ENCODE measurements at places on chromosomes 5 and 9.

GRCh38 chr5:132055808-132056609 is 4.4 kb upstream of the IL3 start:
- no peak for DNase-seq

DNA sequence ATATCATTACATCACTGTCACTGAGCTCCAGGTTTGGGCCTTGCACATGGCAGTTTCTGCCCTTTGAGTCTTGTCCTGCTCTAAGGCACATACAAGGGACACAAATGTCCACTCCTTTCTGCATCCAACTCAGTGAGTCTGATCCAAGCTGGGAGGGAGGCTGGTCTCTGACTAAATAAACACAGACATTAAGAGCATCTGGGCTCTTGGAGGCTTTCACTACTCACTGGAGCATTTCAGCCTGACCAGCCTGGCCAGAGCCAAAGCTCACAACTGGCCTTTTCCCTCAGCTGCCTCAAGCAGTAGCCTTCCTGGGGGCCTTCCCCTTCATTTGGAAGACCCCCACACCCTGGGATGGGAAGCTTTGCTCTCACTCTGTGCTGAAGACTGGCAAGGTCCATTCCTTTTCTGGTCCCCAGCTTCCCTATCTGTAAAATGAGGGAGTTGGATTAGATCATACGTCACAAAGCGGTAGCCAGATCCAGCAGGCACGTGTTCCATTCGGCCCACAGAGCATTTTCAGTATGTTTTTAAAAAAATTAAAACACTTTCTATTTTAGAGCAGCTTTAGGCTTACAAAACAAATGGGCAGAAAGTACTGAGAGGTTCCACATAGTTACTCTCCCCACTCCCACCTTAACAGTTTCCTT is 58.6 kb upstream of the XPA start:
- DNase-seq: no peak

- no peak for DNase-seq
Measured at GRCh38 chr5:107474716-107475489, 195.8 kb downstream of the EFNA5 start.

- DNase-seq: no peak
Measured at GRCh38 chr9:84988621-84989020, 319.1 kb downstream of the NTRK2 start.

DNA sequence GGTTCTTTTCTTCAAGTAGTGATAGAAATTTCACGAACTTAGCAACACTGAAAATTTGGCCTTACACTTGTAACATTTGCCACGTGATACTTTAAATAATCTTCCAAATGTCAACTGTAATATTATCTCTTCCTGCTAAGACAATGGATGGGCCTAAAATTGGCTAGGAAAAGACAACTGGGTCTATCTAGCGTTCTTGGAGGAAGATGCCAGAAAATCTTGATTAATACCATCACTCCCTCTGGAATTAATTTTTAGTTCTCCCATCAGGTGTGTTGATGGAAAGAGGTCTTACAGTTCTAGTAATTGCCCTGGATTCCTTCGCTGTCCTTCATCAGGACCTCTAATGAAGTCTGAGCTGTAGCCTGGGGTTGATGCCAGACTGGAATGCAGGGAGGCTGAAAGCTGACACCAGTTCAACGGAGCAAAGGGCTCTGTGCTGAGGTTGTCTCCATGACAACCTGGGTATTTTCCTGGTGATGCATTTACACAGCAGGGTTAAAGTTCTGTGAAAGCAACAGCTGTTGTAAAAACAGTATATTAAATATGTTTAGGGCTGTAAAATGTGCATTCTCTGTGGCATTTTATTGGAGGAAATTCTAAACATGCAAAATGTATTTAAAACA is 92.3 kb downstream of the GAS1 start:
- DNase-seq: no peak

- DNase-seq: no peak
Measured at GRCh38 chr9:104319198-104319597, 184.9 kb upstream of the OR13F1 start.

DNA sequence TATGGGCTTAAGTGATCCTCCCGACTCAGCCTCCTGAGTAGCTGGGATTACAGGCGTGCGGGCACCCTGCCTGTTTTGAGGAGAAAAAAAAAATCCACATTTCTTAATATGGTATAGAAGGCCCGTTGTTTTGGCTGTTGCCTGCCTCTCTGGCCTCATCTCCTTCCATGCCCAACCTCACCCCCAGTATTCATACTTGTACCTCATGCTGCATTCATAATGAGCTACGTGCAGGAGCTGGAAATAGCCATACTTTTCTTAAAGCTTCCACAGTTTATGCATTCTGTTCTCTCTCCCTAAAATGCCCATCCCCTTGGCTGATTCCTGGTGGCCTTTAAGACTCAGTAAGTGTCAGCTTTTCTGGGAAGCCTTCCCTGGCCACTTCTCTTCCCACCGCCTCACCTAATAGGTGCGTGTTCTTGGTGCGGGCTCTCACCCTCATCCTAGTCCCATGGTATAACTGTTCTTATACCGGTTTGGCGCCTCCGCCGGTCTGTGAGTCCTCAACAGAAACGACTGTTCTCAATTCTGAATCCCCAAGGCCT is 2.1 kb upstream of the TPM2 start:
- DNase-seq: no peak

GRCh38 chr9:93576258-93577077 is at the start of gene PHF2:
Gene PHF2 (plus strand): TSS chr9:93576584. CDS start chr9:93576774, 190 bp downstream.
- DNase-seq: peak; percentile 24

DNA sequence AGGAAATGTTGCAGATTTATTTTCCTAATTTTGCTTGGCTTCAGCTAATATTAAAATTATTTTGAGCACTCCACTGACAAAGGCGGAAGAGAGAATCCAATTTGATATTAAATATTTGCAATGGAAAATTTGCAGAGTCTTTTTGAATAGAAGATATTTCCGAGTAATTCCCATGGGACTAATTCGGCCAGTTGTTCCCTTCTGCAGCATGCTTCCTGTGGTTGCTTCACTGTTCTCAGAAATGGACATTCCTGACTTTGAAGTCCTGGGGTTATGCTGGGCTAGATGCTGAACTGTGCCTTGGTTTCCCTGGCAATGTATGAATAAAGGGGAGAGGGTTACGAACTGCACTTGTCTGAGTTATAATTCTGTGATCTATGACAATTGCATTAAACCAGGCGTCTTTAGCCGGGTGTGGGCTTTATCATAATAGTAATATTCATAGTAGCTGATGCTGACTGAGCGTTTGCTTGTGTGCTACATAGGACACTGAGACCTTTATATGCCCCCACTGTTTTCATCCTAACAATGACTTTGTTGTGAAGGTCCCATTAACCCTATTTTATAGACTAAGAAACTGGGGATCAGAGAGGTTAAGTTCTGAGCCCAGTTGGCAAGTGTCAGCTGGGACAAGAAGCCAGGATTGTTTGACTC is 114.5 kb upstream of the SPRY4 start:
- DNase-seq: no peak

DNA sequence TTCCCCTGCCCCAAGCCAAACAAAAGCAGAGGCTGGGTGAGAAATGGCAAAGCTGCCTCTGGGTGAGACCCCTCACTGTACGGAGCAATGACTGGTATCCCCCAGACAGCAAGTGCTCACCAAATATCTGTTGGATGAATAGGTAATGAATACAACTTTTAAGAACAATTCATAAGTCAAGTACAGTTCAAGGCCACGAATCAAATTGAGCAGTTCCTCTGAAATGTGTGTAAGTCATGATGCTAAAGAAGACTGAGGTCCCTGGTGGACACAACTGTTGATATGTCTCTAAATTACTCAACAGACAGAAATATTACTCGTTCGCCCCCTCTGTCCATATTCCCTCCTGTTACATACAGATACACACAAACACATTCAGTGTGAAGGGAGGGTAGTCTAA is 160.7 kb downstream of the GLIS3 start:
- DNase-seq: no peak

DNA sequence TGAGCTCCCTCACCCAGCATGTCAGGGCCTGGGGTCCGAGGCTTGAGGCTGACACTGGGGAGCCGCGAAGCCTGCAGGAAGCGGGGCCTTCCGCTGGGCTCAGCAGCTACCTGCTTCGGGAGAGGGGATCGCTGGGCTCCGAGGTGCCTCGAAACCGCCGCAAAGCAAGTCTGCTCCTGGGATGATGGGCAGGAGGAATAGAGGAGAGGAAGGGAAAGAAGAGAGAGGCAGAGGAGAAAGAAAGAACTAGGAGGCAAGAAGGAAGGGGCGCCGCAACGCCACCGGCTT is 1.5 kb upstream of the PRDM12 start:
- no peak for DNase-seq

DNA sequence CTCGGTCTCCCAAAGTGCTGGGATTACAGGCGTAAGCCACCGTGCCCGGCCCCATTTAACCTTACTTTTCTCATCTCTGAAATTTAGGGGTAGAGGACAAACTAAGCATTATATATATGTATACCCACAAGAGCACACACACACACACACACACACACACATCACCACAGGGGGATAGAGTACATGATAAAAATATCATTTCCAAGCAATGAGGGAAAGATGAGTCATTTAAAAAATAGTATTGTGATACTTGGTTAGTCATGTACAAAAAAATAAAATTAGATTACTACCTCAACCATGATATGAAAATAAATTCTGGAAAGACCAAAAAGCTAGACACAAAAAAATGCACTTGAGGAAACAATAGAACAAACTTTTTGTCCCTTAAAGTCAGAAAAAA is 67.2 kb downstream of the CDH18 start:
- no peak for DNase-seq
